ENCODE measurements at places on chromosomes 4 and X.
A peak's percentile ranks its signal among the peaks of the same experiment; 100 is the strongest.

DNA sequence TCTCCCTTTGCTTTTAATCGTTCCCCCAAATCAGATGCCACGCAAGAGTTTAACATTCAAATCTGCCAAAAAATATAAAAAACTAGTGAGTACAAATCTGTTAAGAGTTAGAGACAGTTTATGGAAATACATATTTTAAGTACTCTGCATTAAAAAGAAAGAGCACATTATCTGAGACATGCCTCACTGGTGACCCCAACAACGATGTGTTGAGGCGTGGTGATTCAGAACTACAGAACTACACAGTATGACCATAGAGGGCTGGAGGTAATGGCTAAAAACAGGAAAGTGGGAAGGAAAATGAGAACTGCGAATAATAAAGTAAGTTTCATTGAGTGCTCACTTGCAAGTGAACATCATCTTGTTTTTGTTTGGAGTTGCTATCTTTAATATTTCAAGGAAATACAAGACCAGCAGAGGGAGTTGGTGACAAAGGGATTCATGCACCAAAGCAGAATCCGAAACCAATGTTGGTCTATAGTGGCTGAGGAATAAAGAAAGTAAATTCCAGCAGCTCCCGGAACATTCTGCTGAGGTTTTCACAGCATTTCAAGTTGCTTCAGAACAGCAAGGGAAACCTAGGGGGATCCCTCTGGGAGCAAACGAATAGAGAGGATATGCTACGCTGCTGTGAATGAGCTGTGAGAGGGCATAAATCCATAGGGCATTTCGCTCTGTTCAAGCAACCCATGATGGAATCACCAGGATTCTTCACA is 92.2 kb downstream of the DCHS2 start:
- no peak for DNase-seq

DNA sequence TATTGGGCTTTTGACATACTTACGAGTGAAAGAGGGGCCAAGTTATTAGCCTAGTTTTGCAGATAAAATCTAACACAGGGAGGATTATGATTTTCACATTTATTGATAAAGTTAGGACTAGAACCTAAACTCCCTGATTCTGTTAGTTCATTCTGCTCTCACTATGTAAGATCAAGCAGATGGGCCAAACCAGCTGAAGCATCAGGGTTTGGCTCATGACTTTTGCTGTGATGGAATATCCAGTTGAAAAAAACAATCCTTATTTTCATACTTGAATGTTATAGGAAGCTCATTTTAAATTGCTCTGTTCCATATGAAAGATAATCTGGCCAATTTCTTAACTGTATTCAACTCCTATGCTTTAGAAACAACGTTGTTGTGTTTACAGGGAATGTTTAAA is 21.2 kb downstream of the SPRY1 start:
- DNase-seq: no peak

- DNase-seq: no peak
Observed at GRCh38 chr4:29423836-29424721, 1296.1 kb upstream of the PCDH7 start.

DNA sequence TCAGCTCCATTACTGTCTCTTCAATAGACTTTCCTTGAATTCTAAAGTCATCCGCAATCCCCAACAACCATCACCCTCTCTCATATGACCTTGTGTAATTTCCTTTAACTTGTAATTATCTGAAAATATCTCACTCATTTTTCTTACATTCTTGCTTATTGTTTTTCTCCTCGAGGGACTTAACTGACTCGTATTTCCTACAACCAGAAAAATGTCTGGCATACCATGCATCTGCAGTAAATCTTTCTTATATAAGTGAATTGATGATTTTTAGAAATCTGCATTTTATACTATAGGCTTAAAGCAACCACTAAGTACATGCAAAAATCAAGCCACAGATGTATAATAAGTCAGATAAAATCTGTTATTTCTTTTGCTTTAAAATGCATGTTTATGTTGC is 276.7 kb downstream of the UNC5C start:
- DNase-seq: no peak

DNA sequence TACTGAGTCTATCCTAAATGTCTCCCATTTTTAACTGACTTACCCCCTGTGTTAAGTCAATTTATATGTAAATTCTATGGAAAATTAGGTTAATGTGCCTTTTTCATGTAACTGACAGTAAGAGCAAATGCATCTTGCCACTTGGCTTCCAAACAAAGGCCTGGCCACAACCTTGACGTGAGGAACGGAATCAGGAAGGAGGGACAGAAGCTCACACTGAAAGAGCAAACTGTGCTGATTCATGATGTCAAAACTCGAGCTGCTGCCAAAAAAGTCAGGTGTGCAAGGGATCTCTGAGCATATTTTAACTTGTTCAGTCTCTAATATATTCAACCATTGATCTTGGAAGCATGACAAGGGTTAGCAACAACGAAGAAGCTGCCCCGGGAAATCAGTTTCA is 35.8 kb downstream of the GPM6A start:
- DNase-seq: no peak

DNA sequence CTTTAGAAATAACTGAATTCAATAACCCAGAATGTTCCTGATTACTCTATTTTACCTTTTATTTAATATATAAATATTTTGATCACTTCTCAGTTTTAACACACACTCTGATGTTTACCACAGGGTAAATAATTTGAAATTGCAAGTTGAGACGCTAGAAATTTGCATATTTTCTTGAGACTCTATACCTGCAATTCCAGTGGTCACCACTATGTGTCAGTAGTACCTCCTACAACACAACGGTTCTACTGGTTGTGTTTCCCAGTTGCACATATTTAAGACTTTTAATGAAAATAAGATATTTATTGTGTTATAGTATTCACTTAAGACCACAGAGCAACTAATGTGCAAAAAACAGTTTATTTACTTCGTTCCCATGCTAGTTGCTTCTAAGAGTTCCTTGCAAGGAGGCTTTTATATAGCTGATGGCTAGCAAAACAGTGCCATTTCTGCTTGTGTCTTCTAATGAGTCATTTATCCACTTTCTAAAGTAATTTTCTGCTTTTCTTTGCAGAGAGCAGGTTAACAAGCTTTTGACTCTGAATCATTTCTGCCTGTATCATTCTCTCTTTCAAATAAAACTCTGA is 98.9 kb upstream of the PDLIM3 start:
- DNase-seq: no peak

DNA sequence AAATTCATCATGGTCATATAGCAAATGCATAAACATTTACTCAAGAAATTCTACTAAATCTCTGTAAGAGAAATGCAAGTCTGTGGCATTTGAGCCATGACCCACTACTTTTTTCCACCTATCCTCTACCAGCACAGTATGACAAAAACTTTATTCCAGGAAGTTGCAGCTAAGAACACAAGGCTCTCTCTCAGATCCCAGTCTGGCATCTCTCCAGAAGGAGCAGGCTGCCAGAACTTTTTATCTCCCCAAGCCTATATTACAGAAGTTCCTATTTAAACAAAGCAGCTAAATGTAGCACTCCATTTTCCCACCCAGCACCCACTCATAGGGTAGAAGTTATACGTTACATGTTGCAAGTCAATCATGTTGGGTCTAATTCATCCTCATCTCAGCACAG is 49.3 kb upstream of the EPGN start:
- no peak for DNase-seq

GRCh38 chr4:17851959-17852358 is 41.2 kb downstream of the NCAPG start:
- no peak for DNase-seq

DNA sequence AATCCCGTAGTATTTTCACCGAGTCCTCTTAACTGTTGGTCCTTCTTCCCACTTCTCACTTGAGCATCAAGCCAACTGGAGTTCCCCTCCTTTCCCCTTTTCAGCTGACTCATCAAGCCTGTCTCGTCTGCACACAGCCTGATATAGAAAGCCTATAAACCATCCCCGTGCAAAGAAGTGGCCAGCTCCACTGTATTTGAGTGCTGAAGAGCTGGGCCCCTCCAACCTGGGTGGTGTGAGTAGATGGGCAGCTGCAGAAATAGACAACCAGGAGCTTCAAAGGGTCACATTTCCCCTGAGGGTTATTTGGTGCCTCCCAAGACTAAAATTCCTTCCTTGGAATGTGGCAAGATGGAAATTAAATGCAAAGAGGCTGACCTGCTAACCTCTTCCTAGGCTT is 199.7 kb downstream of the HS6ST2 start:
- DNase-seq: peak; percentile 35
